B cell (primary cell): ENCODE measurements at places on chromosomes 11 and 22. TPM values are rescaled to one million over a fixed set of nuclear protein-coding genes. Genes with fewer than 3 reads are reported as not detected.

The VSIG10L2 gene
- not detected in 2 replicates for total RNA-seq

DNA sequence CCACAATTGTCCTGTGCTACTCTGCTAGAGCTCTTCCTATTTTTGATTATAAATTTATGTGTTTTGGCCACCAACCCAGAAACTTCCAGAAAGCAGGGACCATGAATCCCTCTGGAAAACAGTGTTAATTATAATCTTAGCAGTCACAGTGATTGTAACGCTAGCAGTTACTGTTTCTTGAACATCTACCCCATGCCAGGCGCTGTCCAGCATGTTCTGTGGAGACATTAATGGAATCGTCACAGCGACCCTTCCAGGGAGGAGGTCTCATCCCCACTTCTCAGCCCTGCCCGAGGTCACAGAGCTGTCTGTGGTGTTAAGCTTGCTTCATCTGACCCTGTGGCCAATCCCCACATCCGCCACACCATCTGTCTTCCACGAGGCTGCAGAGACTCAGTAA, 13.9 kb upstream of the PNPLA5 start:
- DNase-seq = no peak

- peak; percentile 21 for DNase-seq
These were observed 4.6 kb downstream of the CFL1 start for GRCh38 chr11:65853246-65853979.

GRCh38 chr11:12008790-12009616, 577 bp upstream of the DKK3 start:
- no peak for DNase-seq

The MUC5AC gene
- total RNA-seq = not detected in 2 replicates

DNA sequence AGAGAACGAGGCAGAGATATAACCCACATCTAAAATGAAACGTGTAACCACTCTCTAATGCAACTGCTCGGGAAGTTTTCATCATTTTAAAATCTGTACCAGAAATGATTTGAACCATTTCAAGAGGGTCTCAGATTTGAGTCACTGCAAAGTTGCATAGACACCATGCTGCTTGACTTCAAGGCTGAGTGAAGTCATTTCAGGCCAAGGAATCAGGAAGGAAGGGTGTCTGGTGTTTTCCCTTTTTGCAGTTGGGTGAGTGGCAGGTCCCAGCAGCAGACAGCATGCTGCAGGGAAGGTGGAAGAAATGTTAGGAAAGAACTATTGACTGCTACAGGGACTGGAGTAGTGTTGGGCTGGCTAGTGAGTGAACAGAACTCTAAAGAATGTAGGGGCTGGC, 16.5 kb downstream of the TANGO2 start:
- DNase-seq = no peak

DNA sequence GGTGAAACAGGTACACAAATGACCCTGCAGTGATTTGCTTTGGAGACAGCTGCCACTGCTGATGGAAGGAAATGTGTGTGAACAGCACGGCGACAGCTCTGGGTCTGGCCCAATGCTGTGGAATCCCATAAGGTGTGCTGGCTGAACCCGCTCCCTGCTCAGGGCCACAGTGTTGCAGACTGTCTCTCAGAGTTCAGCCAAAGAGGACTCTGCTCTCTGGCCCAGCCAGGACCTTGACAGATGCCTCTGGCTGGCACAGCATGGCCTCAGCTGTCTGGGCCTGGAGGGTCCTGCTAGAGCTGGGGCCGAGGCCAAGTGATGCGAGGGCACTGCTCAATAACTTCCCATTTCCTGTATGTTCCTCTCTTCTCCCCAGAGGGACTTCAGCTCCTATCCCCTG, 5.3 kb upstream of the ABCC8 start:
- DNase-seq = no peak

The TUBA8 gene
- total RNA-seq = 1.8 and 3.6 TPM in 2 replicates

GRCh38 chr22:22087854-22088657, 105.5 kb upstream of the TOP3B start:
- no peak for DNase-seq
